ENCODE measurements at places on chromosomes 6 and 20.
A peak's percentile ranks its signal among the peaks of the same experiment; 100 is the strongest.

DNA sequence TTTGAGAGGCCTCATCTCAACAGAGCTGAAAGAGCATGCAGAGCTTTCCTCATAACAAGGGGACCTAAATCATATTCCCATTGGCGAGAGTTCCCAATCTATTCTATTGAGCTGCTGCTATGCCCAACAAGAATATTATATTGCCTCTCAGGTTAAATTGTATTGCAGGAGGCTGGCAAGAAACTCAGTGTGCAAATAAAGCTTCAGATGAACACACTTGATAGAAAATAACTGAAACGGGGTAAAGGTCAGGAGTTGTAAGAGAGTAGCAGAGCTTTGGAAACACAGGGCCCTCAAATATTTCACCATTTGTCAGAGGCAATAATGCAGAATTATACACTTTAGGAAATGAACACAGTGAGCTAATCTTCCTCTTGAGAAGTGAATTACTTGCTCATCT lies 364.3 kb upstream of the SPTLC3 start:
- no peak for DNase-seq

- DNase-seq = no peak
Measured at GRCh38 chr6:31588871-31589650, 3.0 kb downstream of the LST1 start.

DNA sequence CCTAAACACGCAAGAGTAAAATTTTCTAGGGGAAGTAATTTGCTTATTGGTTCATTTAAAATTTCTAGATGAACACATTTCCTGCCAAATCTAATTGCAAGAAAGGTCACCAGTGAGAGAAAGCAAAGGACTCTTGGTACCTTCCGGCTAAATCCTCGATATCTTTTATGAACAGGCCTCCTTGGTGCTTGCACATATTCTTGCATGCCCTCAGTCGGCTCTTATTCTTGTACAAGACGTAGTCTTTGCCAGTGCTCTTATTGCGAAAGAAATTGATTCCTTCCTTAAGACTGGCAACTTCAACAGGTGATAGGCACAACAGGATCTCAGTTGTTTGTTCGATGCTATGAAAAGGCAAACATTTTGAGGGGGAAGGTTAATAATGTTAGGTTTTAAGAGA lies 141.7 kb upstream of the CARMIL1 start:
- no peak for DNase-seq

GRCh38 chr6:150076196-150076893 lies 7.4 kb upstream of the ULBP3 start:
- no peak for DNase-seq

- no peak for DNase-seq
Measured at GRCh38 chr6:32852018-32852843, 1.3 kb downstream of the TAP1 start.

- DNase-seq = peak; percentile 66
Measured at GRCh38 chr20:63968928-63969760, 586 bp downstream of the ZNF512B start.

DNA sequence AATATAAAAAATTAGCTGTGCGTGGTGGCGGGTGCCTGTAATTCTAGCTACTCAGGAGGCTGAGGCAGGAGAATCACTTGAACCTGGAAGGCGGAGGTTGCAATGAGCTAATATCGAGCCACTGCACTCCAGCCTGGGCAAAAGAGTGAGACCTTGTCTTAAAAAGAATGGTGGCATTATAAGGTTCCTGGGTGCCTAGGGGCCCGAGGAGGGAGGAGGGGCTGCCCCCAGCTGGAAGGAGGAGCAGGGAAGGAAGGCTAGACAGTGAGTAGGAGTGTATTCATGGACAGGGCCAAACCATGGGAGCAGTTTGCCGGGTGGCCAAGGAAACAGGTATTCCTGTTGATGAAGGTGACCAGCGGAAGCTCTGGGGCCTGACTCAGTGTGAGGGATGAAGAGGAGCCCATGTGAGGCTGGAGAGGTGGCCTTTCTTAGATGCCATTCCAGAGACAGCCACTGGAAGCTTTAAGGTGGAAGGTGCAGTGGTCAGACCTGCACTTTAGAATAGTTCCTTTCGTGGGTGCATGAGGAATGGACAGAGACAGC lies 24.2 kb downstream of the MANBAL start:
- no peak for DNase-seq

DNA sequence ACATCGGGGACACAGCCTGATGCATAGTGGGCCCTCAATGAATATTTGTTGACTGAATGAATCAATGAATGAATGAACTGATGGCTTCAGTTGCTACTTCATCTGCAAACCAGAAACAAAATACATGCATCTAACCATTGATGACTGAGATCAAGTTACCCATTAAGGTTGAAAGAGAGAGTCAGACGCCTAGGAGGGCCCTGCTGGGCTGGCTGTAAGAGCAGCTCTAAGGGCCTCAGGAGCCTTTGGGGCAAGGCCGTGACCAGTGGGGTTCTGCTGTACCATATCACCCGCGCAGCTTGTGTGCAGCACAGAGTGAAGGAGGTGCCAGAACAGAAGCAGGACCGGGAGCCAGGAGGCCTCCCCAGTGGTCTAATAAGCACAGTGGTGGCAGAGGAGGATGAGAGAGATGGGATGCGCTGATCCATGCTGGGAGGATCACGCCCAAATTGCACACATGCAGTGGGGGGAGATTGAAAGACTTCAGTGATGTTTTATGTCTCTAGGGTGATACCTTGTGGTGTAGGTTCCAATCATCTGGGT lies 96.1 kb upstream of the KCNG1 start:
- no peak for DNase-seq

- no peak for DNase-seq
Measured at GRCh38 chr6:53672237-53672636, 6.7 kb upstream of the KLHL31 start.

All from activated T-cell treated with anti-CD3 and anti-CD28 coated beads, Interleukin-2, amount 50 U/mL, for 24 hours (primary cell).